ENCODE measurements at places on chromosomes 7 and 10.

GRCh38 chr7:2190531-2190930 is 42.2 kb downstream of the MAD1L1 start:
- no peak for DNase-seq

- no peak for DNase-seq
These were observed 41.1 kb upstream of the BMPR1A start for GRCh38 chr10:86715156-86715795.

DNA sequence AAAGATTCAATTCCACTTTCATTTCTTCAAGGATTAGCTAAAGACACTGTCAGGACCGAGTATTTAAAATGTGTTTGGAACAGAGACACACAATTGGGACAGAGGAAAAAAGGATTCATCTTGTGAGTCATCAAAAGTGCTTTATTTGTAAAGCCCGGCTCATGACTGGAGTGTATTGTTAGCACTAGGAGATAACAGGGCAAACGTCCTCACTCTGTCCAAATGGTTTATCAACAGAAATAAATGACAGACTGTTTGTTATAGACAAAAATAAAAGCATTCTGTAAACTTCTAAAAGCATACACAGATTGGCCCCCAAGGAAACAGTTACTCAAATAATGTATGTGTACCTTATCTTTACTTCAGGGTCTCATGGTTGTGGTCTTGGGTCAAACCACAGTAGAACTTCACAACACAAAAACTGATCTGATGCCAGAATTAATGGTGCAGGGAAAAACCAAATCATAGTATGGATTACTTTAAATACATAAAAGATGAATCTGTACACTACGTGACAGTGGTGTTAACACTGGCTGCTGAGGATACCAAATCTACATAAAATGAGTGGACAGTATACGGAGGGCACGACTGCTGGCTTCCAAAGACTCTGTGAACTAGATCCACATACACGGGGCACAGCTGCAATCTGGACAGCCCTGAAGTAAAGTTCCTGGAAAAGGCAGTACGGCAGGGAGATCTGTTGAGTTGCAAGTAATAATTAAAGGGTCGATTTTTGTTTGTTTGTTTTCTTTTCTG is 179.4 kb downstream of the PIP4K2A start:
- DNase-seq: no peak

GRCh38 chr10:92849234-92849525 is 860 bp downstream of the EXOC6 start:
- no peak for DNase-seq

DNA sequence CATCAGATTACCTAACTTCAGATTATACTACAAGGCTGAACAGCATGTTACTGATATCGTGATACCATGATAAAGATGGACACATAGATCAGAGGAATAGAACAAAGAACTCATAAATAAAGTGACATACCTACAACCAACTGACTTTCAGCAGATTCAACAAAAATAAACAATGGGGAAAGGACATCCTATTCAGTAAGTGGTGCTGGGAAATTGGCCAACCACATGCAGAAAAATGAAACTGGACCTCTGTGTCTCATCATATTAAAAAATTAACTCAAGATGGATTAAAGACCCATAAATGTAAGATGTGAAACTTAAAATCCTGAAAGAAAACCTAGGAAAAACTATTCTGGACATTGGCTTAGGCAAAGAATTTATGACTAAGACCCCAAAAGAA is 158.6 kb downstream of the ZEB1 start:
- no peak for DNase-seq

Measured in activated CD4-positive, alpha-beta T cell treated with anti-CD3 and anti-CD28 coated beads for 48 hours (primary cell).